ENCODE measurements at places on chromosomes 7 and 10.
A peak's percentile ranks its signal among the peaks of the same experiment; 100 is the strongest.

DNA sequence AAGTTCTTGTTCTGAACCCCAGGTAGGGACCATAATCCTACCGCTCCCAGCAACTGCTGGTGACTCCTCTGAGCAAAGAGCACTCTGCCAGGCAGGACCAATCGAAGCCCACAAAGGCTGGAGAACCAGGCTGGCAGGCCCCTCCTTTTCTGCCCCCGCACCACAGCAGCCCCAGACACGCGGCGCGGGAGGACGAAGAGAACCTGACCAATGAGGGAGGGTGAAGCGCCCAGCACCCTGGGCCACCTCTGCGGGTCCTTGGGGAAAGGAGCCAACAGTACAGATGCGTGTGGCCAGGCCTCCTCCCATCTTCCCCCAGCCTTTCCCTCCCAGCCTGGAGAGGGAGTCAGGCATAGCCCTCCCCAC is 25.9 kb downstream of the CTBP2 start:
- no peak for DNase-seq

GRCh38 chr10:78772986-78773530 is 295.7 kb upstream of the ZMIZ1 start:
- no peak for DNase-seq

GRCh38 chr7:135335628-135336139 is 102.0 kb downstream of the STRA8 start:
- peak; percentile 33 for DNase-seq

- no peak for DNase-seq
Measured at GRCh38 chr10:21508706-21509331, 16.7 kb downstream of the SKIDA1 start.

GRCh38 chr7:111059833-111060232 is 31.1 kb upstream of the LRRN3 start:
- no peak for DNase-seq

DNA sequence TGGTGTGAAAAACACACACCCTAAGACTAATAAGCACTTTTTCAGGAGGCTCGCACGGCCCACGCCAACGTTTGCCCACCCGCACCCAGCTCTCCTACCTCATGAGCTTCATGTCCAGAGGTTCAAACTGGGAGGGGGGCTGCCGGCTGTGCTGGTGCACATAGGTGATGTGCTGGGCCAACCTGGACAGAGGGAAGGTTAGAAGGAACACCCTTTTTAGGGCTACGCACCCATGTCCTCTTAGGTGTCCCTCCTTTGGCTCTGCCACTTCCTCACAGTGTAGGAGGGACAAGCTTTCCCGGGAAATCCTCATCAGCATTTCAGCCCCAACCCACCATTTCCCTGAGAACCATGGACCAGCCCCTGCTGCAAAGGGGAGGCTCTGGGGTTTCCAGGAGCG is 5.9 kb downstream of the MCM7 start:
- DNase-seq, result no peak

GRCh38 chr10:14233566-14233965 is 97.2 kb downstream of the FRMD4A start:
- no peak for DNase-seq

DNA sequence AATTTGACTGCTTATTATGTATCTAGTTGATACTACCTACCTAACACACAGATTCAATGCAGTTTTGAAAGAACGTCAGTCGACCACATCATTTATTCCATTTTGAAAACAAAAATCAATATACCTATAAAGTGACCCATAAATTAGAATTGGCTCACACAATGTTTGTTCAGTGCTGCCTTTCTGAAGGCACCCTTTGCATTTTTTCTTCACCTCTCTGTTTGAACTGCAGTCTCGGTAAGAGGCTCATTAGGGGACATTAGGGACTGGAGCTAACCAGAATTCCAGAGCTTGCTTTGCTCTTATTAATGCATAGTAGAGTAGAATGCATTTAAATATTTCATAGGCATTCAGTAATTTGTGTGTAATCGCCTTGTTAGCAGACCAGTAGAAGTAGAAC is 234.1 kb downstream of the FOXP2 start:
- no peak for DNase-seq

DNA sequence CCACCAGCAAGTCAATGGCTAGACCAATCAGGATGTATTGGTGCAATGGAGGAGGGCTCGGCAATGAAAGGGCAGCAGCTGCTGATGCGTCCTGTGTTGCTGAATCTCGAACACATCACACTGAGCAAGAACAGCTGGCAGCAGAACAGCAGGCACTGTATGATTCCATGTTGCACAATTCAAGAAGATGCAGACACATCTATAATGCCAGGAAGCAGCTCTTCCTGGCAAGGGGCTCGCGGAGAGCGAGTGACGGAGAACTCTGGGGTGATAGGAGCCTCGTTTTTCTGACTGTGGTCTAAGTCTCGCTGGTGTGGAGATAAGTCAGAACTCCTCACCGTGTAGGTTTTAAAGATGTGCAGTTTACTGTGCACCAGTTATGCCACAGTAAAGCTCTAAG is 24.8 kb upstream of the PFKP start:
- no peak for DNase-seq

GRCh38 chr7:68699090-68699711 is 899.1 kb upstream of the AUTS2 start:
- DNase-seq, result no peak

GRCh38 chr10:108848046-108848445 is 1075.3 kb downstream of the XPNPEP1 start:
- DNase-seq, result no peak

GRCh38 chr7:118324790-118325449 is 100.4 kb downstream of the ANKRD7 start:
- no peak for DNase-seq

DNA sequence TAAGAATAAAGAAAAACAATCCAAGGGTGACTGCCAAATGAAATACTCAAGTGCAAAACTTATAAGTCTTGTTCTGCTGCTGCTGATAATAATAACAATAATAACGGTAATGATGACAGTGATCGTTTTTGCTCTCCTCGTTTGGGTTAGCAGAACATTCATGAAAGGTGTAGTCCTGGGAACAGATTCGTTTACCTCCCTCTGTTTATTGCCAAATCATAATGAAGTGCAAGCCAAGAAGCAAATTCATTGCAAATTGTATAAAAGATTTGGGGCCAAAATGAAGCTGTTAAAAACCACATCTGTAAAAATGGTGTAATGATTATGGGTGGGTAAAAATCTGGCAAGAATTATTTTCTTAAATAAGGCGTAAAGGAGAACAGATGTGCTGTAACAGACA is 587.2 kb upstream of the MKI67 start:
- no peak for DNase-seq

DNA sequence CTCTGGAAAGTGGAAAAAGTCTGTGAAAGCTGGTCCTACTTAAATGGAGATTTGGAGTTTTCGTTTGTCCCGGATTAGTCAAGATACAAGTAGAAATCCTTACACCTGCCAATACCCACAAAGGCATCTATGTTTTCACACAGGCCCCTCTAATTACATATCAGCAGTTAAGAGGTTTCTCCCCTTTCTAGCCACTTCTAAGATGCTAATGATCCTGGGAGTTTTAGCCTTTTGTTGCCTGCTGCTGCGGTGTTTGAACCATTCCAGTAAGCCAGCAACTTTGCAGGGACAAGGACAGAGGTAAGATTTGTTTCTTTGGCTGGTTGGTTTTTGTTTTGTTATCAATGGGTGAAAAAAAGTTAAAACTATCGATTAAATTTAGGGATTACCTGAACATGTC is 5.8 kb upstream of the C1QL3 start:
- DNase-seq, result no peak

Measured in stimulated activated CD4-positive, alpha-beta T cell treated with anti-CD3 and anti-CD28 coated beads, TNF-alpha, amount 100 ng/mL, for 24 hours (primary cell).